ENCODE measurements at places on chromosomes 3 and 15. TPM values are rescaled to one million over a fixed set of nuclear protein-coding genes. Genes with fewer than 3 reads are reported as not detected.

Gene EIF3J
- 108 TPM for total RNA-seq

Gene CAND2
- total RNA-seq: 1.6 TPM

Gene ADAMTS7
- total RNA-seq: 18.9 TPM

Gene SMAD6
- total RNA-seq: 22.0 TPM

Gene FEZF2
- not detected for total RNA-seq

Gene PRICKLE2
- 9.2 TPM for total RNA-seq

Gene RTP1
- not detected for total RNA-seq

Gene ZDHHC19
- total RNA-seq: not detected

Gene TTC14
- 48.7 TPM for total RNA-seq

Gene RASA2
- 51.1 TPM for total RNA-seq

Gene CHDH
- total RNA-seq: 1.1 TPM

Gene ARPP21
- not detected for total RNA-seq

Gene FETUB
- total RNA-seq: not detected

Gene HEMK1
- total RNA-seq: 12.0 TPM

Gene PLA2G4D
- not detected for total RNA-seq

Gene IL17RD
- 2.5 TPM for total RNA-seq

Gene TNIK
- 61.7 TPM for total RNA-seq

Gene CD200R1
- total RNA-seq: not detected

Gene EPHB3
- not detected for total RNA-seq

Gene STARD5
- total RNA-seq: 1.4 TPM

Data from thoracic aorta endothelial cell (primary cell).